ENCODE measurements at places on chromosomes 2 and 18.
A peak's percentile ranks its signal among the peaks of the same experiment; 100 is the strongest.

DNA sequence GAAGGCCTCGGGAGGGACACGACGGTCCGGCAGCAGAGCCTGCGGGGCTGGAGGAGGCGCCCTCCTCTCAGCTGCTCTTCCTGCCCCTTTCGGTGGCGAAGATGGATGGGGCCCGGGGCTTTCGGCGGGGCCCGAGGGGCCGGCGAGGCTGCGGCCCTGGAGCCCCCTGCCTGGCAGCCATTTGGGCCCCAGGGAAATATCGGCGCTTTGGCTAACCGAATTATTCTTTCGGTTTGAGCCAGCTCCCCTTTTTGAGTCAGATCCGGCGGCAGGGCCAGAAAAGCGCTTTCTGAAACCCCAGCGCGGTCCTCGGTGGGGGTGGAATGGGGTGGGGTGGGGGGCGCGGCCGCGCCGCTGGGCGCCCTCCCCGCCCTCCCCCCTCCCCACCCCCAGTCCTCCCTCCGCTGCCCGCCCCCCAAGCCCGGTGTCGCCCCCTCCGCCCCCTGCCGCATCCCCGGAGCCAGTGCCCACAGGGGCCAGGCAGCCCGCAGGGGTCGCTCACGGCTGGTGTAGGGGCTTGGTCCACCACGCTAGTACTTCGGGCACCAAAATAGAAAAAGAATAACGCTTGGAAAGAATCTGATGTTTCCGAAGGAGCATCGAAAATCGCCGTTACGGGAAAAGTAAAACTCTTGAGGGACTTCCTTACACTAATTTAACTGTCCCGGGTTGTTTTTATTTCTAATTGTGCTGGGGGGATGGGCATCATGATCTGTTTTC is 9.1 kb upstream of the ARID5A start:
- DNase-seq = peak; percentile 79

DNA sequence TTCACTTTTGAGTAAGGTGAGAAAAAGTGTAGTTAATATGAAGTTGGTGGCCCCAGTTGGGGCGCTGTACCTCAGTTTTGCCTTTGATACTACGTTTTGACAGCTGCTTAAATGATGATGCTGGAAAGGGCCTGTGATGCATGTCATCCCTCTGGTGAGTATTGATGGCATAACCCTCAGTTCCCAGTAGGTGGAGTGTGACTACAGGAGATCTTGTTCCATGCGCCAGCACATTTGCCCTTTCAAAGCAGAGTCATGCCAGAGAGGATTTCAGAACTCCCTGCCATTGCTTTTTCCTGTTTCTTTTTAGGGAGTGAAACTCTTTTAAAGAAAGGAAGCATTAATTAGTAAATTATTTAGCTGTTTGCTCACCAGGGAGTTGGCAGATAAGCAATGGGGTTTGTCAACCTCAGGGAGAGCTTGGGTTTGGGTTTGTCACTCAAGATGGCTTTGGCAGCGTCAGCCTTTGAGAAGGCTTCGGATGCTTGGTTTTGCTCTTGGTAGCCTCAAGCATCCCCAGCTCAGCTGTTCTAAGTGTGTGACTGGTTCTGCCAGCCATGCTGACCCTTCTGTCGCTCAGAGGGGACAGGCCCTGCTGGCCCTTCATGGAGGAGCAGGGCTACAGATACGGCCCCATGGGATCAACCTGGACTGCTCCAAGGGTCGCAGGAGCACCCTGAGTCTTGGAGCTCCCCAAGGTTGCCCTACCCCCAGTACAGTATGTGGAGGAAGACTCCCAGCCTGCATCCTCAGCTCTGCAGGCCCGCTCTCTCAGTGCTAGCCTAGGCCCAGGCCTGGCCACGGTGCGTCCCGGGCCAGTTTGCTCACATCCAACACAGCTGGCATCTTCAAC is 29.1 kb downstream of the ARMC9 start:
- DNase-seq = peak; percentile 53

GRCh38 chr18:63022429-63023022 is 297.0 kb downstream of the BCL2 start:
- DNase-seq = no peak

- DNase-seq = no peak
Observed at GRCh38 chr2:194495046-194495445, 1162.0 kb upstream of the SLC39A10 start.

GRCh38 chr2:192051533-192051932 is 143.2 kb downstream of the TMEFF2 start:
- no peak for DNase-seq

- no peak for DNase-seq
Observed at GRCh38 chr2:56713978-56714377, 530.2 kb downstream of the CCDC85A start.

GRCh38 chr2:238158509-238159070 is at the start of gene ERFE:
ERFE (plus strand) TSS chr2:238158970; CDS start chr2:238159008, 38 bp downstream.
- DNase-seq = peak; percentile 67

GRCh38 chr2:75592030-75592429 is 31.3 kb upstream of the EVA1A start:
- DNase-seq = no peak

DNA sequence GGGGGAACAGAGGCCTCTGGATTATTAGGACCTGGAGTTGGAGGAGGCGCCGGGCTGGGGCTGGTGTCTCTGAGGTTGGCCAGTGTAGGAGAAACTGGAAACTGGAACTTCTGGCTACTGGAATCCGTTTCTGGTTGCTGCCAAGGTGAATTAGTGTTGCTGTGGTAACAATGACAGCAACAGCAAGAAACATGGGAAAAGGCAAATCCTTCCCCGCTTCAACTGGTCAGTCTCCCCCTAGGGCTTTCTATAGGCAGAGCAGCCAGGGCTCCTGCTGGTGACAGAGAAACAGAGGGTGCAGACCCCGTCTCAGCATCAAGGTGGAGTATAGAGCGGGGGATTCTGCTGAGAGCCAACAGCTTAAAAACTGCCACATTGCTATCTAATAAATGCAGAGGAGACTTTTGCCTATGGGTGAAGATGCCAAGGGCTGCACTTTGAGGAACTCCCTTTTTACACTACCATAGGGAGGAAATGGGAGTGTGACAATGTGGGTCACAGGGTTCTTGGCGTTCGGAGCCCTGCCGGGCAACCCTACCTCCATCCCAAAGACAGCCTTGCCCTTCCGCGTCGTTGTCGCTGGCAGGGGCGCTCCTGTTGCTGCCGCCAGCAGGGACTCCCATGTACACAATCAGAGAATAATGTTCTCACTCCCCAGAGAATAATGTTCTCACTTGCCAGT is 81.4 kb upstream of the CABLES1 start:
- no peak for DNase-seq
